ENCODE measurements at places on chromosomes 6 and 20.

DNA sequence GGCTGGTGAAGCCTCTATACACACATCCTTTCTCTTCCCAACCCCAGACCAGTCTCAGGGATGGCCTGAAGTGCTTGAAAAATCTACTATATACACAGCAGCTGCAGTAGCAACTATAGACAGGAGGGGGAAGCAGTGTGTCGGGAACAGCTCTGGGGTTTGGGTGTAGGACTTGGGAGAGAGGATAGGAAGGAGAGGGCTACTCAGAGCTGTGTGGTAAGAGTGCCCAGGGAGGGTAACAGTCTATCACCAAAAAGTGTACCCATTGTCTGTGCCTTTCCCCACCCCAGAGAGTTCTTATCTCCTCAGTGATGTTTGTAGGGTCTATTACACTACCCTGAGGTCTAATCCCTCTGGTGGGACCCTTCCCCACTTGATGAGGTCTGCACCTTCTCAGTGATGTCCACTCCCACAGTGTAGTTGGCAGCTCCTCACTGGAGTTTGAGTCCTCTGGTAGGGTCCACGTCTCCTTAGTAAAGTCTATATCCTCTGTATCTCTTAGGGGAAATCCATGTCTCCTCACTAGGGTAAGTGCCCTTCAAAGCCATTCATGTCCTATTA is 1.5 kb upstream of the GGT7 start:
- DNase-seq: no peak

DNA sequence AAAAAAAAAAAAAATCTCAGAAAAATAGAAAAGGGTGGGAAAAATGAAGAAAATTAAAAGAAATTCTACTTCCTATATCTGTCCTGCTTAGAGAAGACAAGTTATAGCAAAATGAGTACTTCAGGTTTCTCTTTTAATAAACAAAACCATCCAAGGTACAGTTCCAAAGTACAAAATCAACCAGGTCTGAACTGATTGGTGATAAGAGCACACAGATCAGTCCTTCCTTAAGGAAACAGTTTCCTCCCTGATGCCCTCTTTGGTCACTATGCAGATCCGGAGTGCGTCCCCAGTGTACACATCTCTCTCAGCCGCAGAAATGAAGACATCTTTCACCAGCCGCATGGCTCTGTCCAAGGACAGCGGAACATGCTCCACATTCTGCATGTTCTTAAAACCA is 18.1 kb downstream of the PSMB1 start:
- DNase-seq: no peak

- no peak for DNase-seq
Observed at GRCh38 chr6:110517601-110518281, 41.3 kb upstream of the SLC22A16 start.

- DNase-seq: no peak
Observed at GRCh38 chr6:3382326-3383279, 74.2 kb downstream of the SLC22A23 start.

DNA sequence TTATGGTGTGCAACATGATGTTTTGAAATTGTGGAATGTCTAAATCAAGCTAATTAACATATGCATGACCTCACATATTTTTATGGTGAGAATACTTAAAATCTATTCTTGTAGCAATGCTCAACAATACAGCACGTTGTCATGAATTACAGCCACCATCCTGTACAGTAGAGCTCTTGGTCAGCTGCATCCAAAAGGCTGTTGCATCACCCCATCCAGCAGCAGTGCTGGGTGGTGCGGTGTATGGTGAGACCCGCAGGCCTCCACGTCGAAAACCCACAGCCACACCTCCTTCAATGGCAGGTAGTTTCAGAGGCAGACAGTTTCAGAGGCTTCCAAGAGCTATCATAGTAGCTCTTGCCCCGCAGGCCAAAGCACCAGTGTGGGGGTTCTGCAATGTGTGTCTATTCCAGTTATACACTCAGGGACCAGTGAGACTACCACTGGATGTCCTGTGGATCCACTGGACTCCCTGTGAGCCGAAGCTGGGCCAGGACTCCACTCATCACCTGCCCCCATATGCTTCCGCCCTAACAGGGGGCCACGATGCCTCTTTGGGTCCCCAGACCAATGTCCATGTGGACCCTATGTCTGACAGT is 23.4 kb downstream of the PACSIN1 start:
- no peak for DNase-seq

DNA sequence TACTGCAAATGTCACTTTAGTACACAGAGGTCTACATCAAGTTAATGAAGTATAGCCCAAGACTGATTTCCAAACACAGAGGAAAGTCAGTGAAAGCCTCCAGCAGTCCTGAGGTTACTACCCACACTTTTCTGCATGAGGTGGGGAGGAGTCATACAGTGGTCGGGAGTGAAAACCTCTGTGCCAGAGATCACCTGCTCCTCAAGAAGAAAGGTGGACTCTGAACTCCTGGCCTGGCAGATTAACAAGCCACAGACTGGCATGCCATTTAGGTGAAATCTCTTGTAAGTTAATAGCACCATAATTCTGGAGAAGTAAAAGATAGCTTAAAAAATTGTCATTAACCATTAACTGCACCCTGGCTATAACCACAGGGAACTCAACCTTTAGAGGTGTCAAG is 125.0 kb upstream of the LAMP5 start:
- no peak for DNase-seq

GRCh38 chr6:101393251-101393828 is at the start of gene GRIK2:
GRIK2 (plus strand) TSS chr6:101393708.
- no peak for DNase-seq

DNA sequence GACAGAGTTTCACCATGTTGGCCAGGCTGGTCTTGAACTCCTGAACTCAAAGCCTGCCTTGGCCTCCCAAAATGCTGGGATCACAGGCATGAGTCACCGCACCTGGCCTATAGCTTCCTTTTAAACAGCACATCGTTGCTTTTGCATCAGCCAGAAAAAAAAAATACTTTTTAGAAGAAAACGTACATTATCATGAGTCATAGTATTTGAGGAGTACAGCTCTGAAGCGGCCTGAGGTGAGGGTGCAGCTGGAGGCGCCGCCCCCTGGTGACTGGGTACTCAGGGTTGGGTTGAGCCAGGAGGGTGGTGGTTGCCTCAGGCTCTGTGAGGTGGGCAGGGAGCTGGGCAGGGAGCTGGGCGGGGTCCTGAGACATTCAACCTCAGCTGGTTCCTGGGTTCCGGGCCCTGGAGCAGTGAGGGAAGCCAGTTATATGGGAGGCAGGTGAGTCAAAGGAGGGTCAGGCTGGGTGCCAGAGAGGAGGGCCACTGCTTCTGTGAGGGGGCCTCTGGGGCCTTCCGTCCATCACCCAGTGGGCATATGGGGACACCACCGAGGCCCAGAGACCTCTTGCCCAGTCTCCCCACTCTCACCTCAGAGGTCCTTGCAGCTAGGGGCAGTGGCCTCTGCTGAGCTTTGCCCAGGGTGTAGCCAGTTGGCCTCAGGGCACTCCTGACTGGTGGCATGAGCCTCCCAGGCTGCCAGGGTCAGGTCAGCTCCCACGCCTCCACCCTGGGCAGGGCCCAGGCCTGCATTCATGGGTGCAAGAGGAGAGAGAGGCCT is 11.7 kb upstream of the ID1 start:
- DNase-seq: no peak

- DNase-seq: no peak
Observed at GRCh38 chr6:3848925-3849605, at the start of gene FAM50B. FAM50B (plus strand) TSS chr6:3849373; CDS start chr6:3849812, 439 bp downstream.

DNA sequence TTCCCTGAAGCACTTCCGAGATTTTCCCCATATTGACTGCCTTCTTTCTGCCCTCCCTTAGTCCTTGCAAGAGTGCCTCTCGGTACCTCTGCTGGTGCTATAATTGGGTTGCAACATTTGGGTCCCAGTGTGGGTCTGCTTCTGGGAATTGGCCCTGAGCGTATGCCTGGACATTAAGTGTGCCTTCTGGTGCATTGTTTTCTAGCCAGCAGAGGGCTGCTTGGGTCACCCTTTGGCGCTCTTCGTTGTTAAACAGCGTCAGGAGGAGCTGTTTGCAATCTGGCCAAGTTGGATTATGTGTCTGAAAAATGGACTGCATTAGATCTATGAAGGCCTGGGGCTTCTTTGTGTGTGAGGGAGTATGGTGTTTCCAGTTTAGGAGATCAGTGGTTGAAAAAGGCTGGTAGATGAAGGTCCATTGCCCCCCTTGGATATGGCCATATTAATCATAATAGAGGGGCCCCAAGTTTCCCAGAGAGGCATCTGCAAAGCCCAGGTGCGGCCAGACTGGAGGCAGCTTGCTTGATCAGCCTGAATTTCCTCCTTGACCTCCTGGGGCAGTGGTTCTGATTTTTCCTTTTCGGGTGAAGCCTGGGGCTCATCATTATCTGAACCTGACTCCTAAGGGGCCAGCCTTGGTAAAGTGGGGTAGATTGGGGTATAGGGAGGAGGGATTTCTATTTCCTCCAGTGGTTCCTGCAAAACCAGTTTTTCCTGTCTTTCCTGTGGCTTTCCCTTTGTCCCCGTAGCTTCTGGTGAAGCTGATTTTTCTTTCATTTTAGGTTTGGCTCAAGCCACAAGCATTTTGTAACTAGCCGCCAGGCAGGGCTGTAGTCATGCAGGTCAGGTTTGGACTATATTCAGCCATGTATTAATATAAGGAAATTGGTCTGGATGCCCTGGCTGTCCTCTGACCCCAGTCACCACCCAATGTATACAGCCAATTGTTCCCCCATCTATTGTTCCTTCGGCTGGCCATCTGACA is 85.4 kb upstream of the GPR6 start:
- DNase-seq: no peak

DNA sequence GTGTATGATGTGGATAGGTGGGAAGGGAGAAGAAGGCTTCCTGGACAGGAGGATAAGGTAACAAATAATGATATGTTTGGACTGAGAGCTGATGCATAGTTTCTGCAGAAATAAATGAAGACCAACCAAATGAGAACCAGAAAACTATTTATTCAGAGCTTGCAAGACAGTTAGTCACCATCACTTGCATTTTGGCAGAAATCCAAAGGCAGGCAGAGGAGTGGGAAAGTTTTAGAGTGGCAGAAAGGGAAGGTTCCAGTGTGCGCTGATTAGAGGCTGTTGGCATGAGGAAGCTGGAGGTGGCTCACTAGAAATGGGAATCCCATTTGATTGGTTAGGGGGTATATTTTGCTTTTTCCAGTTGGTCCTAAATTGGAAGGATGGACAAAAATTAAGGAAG is 13.0 kb upstream of the F13A1 start:
- no peak for DNase-seq

GRCh38 chr6:16419636-16420336 is 181.4 kb downstream of the GMPR start:
- DNase-seq: no peak

DNA sequence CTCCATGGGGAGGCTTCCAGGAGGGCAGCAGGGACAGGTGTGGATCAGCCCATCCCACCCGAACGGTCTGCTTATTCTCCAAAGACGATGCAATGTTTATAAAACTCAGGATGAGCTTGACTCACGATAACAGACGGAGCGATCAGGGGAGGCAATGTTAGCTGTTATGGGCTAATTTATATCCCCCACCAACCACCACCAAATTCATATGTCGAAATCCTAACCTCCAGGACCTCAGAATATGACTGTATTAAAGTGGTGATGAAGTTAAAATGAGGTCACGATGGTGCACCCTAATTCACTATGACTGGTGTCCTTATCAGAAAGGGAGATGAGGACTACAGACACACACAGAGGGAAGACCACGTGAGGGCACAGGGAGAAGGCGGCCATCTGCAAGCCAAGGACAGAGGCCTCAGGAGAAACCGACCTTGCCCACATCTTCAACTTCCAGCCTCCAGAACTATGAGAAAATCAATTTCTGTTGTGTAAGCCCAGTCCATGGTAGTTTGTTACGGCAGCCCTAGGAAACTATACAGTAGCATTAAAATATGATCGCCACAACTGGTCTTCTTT is 7.0 kb downstream of the ADTRP start:
- no peak for DNase-seq

GRCh38 chr20:36872852-36873251 is 3.1 kb upstream of the TLDC2 start:
- no peak for DNase-seq

DNA sequence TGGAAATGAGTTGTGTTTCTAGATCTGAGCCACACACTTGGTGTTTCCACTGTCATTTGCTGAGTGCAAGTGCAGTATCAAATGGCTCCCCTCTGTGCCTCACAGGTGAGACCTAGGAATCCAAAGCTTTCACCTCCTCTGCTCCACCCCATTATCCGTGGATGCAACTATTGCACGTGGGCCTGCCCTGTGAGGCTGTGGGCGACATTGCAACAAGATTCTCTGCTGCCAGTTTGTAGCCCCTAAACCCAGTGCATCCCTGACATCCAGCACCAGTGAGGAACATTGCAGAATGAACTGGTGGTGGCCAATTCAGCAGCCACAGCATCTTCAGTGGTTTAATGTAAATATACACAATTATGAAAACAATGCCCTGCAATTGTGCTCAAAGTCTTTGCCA is 115.0 kb upstream of the FOXA2 start:
- no peak for DNase-seq

DNA sequence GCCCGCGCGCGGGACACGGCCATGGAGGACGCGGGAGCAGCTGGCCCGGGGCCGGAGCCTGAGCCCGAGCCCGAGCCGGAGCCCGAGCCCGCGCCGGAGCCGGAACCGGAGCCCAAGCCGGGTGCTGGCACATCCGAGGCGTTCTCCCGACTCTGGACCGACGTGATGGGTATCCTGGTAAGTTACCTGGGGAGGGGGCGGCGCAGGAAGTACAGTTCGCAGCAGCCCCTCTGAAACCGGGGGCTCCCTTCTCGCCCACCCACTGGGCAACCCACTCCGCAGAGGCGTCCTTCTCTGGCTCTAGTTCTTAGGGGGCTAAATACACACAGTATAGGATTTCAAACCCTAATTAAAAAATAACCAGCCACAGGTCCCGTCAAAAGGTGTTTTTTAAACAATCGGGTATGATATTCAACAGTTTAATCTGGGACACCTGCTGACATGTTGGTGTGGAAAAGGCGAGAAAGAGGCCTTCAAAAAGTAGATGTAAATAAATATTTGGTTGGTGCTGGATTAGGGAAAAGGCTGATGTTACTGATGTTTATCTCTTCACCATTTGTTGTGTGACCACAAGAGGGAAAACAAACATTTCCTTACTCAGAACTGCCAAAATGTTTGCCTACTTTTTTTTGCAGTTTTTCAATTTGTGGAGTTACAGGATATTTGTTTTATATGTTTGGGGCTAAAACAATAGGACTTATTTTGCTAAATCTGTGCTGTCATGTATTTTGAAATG is 577 bp downstream of the SASH1 start:
- DNase-seq: peak; percentile 75

DNA sequence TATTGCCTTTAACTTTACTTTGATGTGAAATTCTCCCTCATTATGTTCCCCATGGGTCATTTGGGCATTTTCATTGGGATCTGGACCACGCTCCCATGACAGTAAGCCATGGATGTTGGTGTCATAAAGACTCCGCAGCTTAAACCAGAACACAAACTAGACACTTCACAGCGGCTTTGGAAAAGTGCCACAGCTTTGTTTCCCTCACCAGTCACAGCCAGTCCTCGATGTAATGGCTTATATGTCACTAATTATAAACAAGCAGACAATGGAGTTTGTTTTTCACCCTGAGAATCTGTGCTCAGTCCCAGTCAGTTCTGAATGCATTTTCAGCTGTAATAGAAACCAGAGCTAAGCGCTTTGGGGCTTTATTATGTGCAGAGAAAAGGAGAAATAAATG is 23.2 kb upstream of the DAAM2 start:
- DNase-seq: no peak

GRCh38 chr20:46573234-46573633 is 22.8 kb upstream of the OCSTAMP start:
- DNase-seq: no peak

GRCh38 chr6:8065519-8065911 is 1.3 kb upstream of the BLOC1S5 start:
- no peak for DNase-seq

- DNase-seq: no peak
Observed at GRCh38 chr20:433300-433975, 25.3 kb downstream of the RBCK1 start.

All from cortex of kidney (tissue), 1 donor.